GM18507 (cell line): ENCODE measurements at places on chromosomes 1 and 21.

- DNase-seq, result no peak
These were observed 1.4 kb downstream of the C1orf94 start for GRCh38 chr1:34178072-34178471.

GRCh38 chr1:110477967-110478640, 27.2 kb downstream of the PROK1 start:
- no peak for DNase-seq

DNA sequence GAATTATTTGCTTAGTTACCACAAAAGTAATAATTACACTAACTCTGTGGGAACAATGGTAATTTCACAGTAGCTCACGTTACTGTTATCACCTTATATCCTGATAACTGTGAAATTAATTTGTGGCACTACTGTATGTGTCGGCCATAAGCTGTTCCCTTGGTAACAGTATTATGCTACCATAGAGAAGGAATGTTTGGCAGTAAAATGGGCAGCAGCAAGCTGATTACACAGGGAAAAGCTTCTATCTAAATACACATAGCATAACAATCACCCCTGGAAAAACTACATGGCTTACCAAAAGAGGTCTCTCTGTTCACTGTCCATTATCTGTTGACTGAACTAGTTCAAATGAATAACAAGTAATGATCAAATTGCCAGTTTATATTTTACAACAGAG, 124.1 kb downstream of the DPYD start:
- no peak for DNase-seq

GRCh38 chr1:74790453-74790852, 57.5 kb downstream of the TYW3 start:
- DNase-seq, result no peak

GRCh38 chr1:167136191-167136614, 42.3 kb downstream of the STYXL2 start:
- DNase-seq, result no peak

DNA sequence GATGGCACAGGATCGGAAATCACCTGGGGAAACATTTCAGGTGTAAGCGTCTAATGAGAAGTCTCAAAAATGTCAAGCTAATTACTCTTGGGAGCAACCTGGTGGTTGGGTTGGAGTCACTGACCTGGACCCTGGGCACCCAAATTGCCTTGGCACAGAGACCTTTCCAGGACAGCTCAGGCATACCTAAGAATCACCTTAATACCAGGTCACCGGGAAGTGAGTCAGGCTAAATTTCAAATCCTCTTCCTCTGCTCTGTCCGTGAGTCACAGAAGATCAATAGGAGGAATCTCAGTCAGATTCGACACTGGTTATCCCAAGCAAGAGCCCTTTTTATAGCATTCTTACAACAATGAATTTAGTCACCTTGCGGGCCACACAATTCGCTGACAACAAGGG, 179.6 kb upstream of the CAMK1G start:
- no peak for DNase-seq

DNA sequence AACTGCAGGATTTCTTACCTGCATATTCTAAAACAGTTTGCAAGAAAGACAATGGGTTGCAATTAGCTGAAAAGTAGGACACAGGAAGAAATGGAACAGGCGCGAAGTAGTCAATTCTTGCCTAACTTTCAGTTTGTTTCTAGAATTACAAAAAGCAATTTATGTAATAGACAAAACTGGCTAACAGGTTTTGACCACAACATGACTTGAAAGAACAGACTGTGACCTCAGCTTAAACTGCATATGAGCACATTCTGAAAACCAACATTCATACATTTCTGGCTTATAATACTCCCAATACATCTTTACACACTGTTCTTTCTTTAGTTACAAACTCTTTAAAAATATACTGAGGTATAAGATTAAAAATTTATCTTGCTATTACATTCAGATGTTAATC, 405.9 kb upstream of the B3GALT2 start:
- no peak for DNase-seq

DNA sequence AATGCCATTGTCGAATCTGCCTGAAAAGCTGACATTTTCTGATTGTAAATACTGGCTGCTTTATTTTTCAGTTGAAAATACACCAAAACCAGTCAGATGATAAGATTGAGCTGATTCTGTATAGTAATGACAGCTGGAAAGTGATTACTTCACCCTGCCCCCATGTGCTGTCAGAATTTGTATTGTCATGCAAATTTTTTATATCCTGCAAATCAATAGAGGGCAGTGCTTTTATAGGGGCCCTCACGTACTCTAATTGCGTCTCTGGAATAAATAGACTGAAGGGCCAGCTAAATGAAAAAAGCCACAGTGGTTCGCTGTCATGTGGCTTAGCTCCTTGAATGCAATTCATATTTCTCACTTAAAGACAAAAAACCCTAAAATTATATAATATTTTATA, 208.6 kb downstream of the LHX8 start:
- DNase-seq, result no peak

DNA sequence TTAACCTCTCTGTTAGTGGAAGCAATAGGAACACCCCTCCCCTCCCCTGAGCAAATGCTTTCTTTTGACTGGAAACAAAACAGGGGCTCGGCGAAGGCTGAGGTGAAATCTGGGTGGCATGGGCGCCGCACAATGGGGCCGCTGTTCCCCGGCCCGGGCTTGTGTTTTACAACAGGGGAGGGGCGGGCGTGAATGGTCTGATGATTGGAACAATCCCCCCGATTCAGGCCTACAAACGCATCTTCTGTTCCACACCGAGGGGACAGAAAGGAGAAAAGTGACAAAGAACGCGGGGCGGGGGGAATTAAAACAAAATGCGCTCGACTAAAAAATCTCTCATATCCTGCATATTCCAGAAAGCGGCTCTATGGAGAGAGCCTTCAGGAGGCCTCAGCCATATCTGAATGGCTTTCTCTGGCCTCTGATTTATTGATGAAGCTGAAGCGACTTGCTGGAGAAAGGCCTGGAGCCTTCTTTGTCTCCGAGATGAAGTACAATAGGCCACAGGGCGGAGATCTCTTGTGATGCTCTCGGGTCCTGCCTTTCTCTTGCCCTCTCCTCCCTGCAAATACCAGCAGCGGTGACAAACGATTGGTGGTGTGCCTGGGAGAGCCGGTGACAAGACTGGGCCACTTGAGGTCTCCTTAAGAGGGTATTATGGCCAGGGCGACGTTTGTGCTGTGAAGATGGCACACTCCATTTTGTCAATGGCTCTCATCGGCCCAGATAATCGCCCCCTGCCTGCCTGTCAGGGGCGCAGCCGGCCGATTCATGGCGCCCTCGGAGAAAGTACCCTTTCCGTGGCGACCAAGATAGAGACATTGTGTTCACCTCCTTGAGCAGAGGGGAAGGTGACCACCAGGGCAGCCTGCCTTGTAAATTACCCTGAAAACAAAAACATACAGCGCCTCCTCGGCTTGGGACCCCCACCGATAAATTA, 47.1 kb upstream of the OLIG2 start:
- no peak for DNase-seq

GRCh38 chr1:29171521-29171920, 10.2 kb downstream of the SRSF4 start:
- no peak for DNase-seq

GRCh38 chr1:221993444-221993948, 251.6 kb upstream of the DUSP10 start:
- no peak for DNase-seq

GRCh38 chr1:30677471-30677870, 45.9 kb downstream of the MATN1 start:
- DNase-seq, result no peak

DNA sequence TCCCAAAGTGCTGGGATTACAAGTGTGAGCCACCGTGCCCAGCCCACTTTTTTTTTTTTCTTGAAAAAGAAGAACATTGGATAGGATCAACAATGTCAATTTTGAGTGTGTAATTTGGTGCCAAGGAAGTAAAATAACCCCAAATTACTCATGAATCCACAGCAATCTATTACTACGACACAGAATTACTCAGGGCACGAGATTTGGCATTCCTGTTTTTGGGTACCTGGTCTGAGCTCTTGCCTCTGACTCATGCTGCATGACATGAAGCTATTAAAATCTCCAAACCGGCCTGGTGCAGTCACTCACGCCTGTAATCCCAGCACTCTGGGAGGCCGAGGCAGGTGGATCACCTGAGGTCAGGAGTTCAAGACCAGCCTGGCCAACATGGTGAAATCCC, 10.4 kb downstream of the RNF19B start:
- DNase-seq, result no peak

DNA sequence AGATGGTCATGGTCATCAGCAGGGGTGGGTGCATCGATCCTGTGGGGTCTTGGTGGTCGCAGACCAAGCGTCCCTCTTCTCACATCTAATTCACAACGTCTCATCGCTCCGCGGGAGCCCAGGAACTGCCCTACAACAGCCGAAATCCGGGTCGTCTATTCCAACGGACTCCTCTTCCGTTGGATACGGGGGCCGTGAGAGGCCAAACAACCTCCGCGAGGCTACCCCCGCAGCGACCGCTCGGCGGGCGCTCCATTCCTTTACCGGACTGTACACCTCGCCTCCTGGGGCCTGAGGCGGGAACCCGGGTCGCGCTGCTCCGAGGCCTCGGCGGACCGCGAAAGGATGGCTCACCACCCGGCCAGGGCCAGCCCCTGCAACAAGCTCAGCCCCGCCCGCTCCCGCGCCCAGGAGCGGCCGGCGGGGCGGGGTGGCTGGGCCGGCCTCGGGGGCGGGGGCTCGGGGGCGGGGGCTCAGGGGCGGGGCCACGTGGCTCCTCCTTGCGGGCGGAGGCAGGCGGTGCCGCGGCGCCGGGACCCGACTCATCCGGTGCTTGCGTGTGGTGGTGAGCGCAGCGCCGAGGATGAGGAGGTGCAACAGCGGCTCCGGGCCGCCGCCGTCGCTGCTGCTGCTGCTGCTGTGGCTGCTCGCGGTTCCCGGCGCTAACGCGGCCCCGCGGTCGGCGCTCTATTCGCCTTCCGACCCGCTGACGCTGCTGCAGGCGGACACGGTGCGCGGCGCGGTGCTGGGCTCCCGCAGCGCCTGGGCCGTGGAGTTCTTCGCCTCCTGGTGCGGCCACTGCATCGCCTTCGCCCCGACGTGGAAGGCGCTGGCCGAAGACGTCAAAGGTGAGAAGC, at the start of gene QSOX1:
QSOX1 (plus strand) TSS at position 545 of the 857 bp plus-strand sequence; CDS start at position 584, 39 bp downstream.
- peak; percentile 98 for DNase-seq
